ENCODE measurements at places on chromosomes 16 and 17.

GRCh38 chr16:73319737-73320136 lies 271.8 kb upstream of the ZFHX3 start:
- DNase-seq, result no peak

DNA sequence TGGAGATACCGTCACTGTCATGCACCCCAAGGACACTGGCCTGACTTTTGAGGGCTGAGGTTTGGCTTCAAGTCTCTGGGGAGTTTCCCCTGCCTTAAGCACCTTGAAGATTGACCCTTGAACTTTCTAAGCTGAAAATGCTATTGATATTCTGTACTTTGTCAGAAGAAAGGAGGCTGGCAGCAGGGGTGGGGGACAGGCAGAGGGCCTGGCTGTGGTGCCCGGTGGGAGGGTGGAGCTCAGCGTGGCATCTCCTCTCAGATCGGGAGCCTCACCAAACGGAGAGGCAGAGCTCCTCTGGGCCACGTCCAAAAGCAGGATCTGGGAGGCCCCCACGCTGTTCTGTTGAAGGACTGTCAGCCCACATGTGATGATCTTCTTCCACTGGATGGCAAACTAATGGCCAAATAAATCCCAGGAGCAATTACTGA lies 305.2 kb upstream of the IRX3 start:
- no peak for DNase-seq

DNA sequence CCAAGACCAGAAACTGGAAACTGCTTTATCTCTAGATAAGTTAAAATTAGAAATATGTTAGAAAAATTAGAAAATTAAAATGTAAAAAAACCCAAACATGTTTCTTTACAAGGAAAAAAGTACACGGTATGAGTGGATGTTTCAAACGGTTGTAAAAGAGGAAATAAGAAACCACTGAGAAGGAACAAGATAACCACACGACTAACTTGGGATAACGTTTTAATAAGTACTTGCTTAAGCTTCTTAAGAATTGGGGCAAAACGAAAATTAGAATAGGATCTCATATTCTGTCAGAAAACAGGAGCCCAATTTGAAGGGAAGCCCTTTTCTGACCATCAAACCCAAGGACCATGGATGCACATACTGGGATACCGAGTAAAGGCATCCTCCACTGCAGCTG lies 31.0 kb downstream of the MBTPS1 start:
- no peak for DNase-seq

GRCh38 chr16:55323637-55324271 lies at the start of gene IRX6:
IRX6 (plus strand) TSS chr16:55324203; CDS start chr16:55325092, 889 bp downstream.
- no peak for DNase-seq

DNA sequence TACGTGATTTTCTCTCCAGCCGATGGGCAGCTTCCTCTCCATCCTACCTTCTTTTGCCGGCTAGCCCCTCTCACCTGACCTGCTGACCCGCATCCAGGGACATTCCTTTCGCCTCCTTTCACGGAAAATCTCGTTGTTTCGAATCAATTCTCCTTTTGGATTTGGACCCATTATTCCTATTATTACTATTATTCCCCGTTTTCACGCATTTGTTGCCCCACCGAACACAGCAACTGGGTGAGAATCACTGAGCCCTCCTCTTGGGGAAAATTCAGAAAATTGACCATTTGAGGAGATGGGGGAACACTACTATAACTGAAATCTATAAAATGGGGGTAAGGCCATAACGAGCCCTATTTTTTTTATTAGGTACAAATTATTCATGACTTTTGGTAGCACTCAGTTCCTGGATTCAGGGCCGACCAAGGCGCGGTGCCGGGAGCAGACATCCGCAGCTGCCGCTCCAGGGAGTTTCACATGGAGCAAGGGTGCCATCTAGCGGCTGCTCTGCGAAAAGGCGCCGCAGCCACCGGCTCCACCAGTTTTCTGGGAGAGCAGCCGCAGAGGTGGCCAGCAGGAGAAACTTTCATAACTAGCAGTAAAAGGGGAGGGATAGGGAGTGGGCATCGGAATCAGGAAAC lies 3.3 kb upstream of the HOXB8 start:
- DNase-seq, result peak; percentile 86

DNA sequence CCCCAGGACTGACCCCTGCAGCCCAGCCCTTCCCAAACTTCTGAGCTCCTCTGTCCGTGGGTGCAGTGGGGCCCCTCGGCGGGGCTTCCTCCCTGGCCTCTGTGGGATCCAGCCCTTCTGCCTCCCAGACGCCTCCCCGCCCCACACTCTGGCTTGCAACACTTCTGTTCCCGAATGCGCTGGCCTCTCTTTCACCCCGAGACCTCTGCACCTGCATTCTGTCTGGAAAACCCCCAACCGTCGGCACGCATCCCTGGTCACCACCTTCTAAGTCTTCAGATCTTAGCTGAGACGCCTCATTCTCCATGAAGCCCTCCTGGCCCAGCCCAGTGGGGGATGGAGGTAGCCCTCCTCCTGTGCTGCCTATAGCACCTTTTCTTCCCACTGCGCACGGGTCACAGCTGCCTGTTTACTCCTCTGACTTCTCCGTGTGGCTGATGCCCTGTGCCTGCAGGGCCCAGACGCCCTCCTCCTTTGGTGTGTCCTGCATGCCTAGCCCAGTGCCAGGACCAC lies 26.4 kb downstream of the TMEM235 start:
- DNase-seq, result no peak

DNA sequence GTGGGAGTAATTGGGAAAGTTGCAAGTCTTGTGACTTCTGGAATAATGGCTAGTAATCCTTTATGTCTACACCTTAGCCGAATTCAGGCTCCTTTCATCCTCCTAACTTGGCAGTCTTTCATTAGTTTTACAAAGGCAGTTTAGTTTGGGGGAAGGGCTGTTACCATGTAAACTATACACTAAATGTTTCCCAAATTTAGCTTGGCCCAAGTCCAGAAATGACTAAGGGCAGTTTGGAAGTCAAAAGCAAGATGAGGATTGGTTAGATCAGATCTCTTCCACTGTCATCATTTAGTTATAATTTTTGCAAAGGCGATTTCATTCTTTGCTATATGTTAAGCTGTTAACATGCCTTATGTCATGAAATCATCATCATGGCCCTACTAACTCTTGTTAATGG lies 115.4 kb upstream of the CACNG3 start:
- DNase-seq, result no peak

- no peak for DNase-seq
These were observed 95.6 kb downstream of the WSCD1 start for GRCh38 chr17:6165806-6166205.

DNA sequence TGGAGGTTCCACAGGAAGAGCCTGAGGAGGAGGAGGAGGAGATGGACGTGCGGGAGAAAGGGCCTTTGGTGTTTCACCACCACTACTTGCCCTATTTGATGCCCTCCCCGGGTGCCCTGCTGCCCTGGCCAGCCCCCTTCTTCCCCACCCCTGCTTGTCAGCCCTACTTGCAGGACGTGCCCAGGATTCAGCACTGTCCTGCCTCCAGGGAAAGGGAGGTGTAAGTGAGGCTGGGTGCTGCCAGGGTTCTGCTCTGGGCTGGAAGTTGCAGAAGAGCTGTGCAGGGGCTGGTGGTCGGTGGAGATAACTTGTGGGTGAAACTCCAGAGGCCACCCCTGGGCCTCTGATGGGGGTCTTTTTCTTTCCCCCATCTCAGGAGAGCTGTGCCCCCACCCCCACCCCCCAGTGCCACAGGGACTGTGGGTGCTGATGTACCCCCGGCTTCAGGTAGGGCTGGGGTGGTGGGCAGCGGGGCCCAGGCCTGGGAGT lies 3.0 kb downstream of the PRR29 start:
- DNase-seq, result no peak

DNA sequence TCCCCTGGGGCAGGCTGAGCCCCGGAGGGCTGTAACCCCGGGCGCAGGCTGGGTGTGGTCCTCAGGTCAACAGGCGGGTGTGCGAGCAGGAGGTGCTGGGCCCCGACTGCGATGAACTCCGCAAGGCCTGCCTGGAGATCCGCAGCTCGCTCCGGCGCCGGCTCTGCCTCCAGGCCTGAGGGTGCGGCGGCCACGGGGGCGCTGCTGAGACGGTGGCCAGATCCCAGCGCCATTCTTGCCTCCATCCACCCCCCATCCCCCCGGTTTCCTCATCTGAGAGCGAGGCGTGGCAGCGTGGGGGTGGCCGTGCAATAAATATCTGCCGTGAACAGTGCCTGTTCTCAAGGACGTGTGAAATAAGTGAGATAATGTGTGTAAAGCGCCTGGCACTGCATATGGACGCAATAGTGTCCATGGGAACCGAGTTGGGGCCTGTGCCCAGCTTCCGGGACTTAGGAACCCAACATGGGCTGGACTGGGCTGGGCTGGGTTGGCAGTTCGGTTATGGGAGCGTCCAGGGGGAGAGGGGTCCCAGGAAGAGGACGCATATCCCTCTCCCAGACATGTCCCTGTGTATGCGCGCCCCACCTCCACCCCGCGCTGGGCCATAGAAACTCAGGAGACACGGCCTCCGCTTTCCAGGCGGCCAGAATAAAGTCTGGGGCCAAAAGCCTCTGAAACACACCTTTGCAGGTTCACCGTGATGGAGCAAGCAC lies 15.0 kb downstream of the ZNF213 start:
- DNase-seq, result peak; percentile 75

DNA sequence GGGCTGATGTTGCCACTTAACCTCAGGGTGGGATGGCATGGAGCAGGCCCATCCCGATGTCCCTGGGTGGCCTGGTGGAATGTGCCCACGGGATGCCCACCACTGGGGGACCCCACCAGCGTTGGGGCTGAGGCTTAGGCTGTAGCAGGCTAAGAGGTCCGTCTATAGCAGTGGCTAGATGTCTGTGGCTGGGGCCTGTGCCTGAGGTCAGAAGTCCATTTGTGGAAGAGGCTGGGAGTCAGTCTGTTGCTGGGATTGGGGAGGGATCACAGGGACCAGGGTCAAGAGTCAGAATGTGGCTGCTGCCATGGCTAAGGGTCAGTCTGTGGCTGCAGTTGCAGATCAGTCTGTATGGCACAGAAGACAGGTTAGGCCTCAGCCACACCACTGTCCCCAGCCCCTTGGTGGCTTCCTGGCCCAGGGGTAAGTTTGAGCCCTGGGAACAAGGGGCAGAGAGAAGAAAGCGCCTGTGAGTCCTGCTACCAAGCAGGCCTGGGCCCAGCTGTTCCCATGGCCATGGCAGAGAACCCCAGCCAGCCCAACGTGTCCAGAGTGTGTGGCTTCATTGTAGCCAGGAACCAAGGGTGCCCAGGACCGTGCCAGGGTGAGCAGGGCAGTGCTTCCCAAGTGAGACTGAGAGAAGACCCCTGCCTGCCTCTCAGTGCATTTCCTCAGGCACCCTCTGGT lies 35.7 kb downstream of the RAI1 start:
- DNase-seq, result no peak

- DNase-seq, result no peak
These were observed 34.2 kb upstream of the CRHR1 start for GRCh38 chr17:45749831-45750335.

DNA sequence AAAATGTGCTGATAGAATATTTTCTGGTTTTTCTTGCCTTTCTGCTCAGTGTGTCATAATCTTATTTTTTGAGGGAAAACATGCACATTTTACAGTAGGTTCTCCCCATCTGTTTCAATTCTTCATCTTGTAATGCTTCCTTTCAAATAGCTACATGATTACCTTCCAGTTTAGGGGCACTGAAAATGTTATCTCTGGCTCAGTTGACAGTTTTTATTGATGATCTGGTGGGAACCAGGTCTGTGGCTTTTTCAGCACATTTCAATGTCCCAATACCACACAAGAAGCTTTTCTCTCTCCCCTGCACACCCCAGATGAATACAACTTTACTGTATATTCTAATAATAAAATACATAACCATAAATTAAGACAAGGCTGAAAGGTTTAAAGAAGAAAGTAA lies 36.5 kb downstream of the FTO start:
- DNase-seq, result no peak

DNA sequence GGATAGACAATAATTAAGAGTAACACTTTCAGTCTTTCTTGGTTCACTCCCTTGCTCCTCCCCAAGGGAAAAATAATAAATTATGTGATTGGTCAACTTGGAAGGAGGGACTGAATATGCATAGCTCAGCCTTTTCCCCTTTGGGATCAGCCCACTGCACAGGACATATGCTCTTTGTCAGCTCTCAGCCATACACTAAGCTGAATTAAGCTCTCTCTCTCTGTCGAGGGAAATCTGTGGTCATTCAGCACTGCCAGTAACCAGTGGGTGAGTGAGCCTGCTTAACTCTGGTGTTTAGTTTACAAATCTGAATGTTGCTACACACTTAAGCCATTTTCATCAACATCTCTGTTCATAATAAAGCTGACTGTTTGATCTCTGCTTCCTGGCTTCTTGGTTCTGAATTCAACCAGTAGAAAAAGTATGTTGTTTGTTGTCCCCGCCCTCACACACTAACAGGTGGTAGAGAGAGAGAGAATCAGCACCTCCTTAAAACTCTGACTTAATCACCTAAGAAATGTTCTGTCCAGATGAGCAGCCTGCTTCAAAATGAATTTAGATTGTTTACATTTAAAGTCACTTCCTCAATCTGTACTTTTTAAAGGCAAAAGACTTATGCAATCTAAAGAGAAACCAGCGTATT lies 102.3 kb upstream of the C17orf78 start:
- DNase-seq, result peak; percentile 36

DNA sequence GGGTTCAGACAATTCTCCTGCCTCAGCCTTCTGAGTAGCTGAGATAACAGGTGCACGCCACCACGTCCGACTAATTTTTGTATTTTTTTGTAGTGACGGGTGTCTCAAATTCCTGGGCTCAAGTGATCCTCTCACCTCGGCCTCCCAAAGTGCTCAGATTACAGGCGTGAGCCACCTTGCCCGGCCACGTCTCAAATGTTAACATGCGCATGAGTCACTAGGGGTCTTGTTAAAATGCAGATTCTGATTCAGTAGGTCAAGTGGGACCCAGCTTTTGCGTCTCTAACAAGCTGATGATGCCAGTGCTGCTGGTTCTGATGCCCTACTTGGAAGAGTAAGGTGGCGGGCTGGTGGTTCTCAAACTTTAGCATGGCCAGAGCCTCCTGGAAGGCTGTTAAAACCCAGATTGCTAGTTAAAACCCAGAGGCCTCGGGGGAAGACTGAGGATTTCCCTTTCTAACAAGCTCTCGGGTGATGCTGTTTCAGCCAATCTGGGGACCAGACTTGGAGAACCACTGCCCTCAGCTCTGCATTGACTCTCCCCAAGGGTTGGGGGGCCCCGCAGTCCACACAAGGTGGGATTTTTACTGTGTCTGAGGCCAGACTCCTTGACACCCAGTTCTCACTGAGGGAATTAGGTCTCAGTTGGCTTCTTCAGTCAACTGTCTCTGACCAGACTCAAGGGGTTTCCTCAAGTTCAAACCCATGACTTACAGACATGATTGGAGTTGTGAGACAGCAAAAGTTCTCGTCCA lies 17.9 kb downstream of the SCNN1B start:
- DNase-seq, result no peak

- DNase-seq, result no peak
These were observed 20.3 kb downstream of the GPR142 start for GRCh38 chr17:74387365-74388218.

- no peak for DNase-seq
These were observed 52.0 kb downstream of the TNFRSF13B start for GRCh38 chr17:16919663-16920627.
